ENCODE measurements at places on chromosomes 12 and 14.
A peak's percentile ranks its signal among the peaks of the same experiment; 100 is the strongest.

- no peak for DNase-seq
Observed at GRCh38 chr12:40827683-40828592, 135.7 kb downstream of the CNTN1 start.

- DNase-seq: no peak
Observed at GRCh38 chr12:104571328-104571727, 114.6 kb downstream of the CHST11 start.

DNA sequence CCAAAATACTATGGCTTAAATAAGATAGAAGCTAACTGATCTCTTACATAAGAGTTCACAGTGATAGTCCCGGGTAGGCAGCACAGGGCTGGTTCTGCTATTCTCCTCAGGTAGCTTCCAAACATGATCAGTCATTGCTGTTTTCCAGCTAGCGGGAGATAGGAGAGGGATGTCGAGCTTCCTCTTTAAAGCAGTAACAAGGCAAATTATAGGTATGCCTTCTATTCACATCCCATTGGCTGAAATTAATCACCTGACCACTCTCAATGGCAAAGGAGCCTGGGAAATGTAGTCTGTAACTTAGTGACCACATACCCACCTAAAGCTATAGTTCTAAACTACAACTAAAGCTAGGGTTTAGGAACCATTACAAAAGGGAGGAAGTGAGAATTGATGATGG lies 34.5 kb upstream of the VRK1 start:
- no peak for DNase-seq

DNA sequence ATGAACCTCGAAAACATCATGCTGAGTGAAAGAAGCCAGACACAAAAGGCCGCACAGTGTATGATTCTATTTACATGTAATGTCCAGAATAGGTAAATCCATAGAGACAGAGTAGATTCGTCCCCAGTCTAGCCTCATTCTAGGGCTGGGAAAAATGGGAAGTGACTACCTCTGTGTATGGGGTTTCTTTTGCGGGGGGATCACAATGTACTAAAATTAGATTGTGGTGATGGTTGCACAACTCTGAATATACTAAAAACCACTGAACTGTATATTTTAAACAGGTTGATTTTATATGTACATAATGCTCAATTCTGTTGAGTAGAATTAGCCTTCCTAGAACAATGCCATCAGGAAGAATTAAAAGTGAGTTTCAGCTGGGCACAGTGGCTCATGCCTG lies 6.3 kb upstream of the RILPL2 start:
- DNase-seq: no peak

DNA sequence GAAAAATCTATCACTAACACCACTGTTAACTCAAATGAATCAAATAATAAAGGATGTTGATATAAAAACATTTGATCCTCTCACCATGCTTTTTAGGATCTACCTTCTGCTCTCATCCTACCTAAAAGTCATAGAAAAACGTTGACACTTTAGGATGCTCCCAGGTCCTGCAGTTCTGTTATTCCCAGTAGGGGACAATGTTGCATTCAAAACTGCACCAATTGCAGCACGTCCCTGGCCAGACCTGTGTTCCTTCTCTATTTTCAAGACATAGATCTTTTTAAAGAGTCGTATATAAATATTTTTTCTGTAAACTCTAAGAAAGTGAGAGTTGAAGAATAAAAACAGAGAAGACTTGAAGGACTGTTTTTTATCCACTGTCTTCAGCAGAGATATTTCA lies 8.8 kb downstream of the AICDA start:
- no peak for DNase-seq

DNA sequence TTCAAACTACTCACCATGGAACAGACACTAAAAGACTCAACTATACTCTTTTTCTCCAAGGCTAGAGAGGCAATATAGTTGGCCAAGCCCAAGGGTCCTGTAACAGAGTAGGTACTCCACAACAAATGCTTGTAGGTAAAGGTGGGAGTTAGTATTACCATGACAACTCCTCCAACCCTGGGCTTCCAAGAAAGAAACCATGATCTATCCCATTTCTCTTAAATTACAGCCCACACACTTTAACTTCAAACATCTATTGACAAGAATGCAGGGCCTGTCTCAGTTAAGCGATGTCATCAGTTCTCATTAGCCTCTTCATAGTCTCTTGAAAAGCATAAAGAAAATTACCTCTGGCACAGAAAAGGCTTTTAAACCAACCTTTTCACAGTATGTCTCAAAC lies 25.0 kb downstream of the ERH start:
- DNase-seq: no peak

DNA sequence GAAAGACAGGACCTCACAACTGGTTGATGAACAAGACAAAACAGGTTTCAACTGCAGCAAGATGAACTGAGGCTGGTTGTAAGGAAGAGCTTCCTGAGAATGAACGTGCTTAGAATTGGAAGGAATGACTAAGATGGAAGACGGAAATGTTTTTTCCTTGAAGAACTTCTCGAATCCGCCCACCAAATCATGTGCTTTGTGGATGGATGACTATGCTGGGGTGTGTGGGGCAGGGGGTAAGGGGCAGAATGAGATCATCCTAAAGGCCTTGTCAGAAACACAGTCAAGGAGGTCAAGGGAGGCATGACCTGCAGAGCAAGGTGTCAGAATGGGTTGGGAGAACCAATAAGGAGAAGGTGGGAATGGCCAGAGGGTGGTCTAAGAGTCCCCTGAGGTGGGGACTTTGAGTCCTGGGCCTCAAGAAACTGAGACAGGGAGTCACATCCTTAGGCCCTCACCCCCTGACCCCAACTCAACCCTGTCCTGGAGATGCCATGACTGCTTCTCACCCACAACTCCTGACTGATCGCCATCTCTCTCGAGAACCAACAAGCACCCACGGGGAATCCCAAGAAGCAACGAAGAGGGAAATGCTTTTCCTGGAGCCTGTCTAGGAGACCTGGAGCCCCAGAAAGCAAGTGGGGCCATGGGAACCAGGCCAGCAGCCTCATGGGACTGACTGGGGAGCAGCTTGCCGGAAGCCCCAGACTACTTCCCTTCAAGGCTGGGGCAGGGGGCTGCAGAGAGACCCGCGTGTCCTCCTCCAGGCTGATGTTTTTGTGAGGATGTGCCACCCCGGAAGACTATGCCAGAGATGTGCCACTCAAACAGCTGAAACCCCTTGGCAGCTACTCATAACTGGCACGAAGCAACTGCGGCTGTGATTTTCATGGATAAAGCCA lies 84.0 kb downstream of the ACTN1 start:
- no peak for DNase-seq

DNA sequence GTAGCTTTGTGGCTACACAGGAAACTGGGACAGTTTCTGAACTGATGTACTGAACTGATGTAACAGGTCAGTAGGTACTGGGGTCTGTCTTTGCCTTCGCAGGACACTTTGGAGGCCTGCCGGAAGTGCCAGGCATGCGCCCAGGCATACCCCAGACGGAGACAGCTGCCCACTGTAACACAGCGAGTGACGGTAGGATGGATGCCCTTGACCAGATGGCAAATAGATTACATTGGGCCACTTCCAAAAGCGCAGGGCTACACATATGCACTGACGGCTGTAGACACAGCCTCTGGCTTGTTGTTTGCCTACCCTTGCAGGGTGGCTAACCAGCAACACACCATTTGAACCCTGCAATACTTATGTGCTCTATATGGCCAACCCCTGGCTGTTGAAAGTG lies 94.1 kb upstream of the TMPO start:
- no peak for DNase-seq

GRCh38 chr12:130506844-130507243 lies 169.2 kb downstream of the PIWIL1 start:
- DNase-seq: no peak

- DNase-seq: no peak
Observed at GRCh38 chr12:110071967-110072366, 23.6 kb upstream of the C12orf76 start.

DNA sequence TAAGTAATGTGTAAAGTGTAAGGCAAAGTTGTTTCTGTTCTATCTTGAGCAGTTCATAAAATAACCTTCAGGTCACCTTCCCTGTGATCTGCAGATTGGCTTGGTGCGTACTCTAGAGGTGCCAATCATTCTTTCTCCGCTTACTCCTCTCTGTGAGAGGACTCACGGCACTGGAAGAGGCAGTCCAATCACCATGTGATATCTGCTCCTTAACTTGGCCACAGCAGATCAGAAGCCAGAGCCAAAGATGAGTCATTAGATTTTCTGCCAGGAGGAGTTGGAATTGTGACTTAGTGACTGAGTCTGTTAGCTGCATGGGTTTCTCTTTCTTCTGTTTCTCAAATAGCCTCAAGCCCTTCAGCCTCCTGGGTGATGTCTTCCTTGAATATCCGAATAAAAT lies 165.5 kb downstream of the SLC41A2 start:
- peak; percentile 21 for DNase-seq

- DNase-seq: no peak
Observed at GRCh38 chr12:53952335-53952694, 2.4 kb upstream of the HOXC12 start.

GRCh38 chr12:63905544-63905943 lies 61.0 kb downstream of the SRGAP1 start:
- no peak for DNase-seq
